ENCODE measurements at places on chromosomes 2 and 18. TPM values are rescaled to one million over a fixed set of nuclear protein-coding genes. Genes with fewer than 3 reads are reported as not detected.
A peak's percentile ranks its signal among the peaks of the same experiment; 100 is the strongest.

Gene EEF1B2
- 340 TPM for total RNA-seq

Gene IFT172
- total RNA-seq = 41.7 TPM

Gene NGEF
- 1.3 TPM for total RNA-seq

DNA sequence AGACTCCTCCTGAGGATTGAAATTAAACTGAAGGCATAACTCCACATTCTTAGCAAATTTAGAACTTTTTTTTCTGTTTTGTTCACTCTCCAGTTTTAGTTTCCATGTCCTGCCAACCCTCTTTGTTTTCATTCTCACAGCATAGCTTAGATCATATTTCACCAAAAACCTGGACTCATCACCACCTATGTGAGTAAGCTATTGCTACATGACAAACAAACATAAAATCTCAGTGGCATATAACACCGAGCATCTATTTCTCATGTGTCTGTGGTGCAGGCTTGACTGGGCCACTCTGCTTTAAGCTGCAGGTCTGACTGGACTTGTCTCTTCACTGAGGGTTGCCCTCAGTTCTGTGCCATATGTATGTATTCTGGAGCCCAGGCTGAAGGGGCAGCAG, 385.2 kb downstream of the ARHGAP15 start:
- no peak for DNase-seq

DNA sequence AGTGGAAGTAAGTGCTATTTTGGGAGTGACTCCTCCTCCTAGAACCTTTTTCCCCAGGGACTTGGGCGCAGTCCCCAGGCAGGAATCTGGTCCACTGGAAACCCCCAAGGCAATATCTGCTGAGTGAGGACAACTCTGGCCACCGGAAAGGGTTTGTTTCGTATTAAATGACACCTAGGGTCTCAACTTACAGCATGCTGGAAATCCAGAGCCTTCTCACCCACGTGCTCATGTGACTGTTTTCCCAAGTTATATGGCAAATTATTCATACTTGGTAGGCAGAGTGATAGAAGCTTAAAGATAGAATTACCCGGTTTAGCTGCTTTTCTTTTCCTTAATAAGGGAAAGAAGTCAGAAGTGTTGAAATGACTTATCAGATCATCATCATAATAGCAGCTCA, 436.9 kb upstream of the SPRED2 start:
- no peak for DNase-seq

DNA sequence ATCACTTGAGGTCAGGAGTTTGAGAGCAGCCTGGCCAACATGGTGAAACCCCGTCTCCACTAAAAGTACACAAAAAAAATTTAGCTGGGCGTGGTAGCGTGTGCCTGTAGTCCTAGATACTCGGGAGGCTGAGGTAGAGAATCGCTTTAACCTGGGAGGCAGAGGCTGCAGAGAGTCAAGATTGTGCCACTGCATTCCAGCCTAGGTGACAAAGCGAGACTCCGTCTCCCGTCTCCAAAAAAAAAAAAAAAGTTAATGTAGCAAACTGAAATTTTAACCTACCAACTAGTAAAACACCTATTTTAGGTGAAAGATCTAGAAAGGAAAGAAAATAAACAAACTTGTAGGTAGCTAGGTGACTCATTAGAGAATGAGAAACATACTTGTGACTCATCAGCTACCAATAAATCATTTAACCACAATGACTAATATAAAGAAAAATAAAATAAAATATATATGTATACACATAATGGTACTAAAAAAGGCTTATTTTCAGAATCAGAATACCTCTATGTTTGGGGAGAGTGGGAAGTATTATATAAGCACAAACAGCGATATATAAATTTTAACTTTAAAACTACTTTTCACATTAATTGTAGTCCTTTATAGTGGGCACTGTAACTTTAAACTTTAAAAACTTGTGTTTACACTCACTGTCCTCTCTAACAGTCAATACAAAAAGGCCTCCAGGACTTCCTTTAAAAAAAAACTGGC, 36.6 kb downstream of the DARS1 start:
- peak; percentile 58 for DNase-seq

DNA sequence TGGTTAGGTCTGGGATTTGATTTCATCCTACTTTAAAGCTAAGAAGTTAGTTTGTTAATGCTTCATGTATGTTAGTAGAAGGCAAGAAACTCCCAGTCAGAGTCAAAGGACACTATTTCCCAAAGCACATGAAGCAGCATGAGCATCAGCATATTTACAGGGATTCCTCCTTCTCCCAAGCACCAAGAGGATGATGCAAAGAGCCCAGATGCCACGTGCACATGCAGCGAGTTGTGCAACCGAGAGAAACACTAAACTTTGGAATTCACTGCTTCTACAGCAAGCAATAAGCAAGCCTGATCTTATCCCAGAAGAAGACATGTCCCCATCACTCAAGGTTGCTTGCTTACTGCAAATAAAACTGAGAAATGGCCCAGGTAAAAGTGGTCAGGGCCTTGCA, 32.5 kb downstream of the CPO start:
- no peak for DNase-seq

DNA sequence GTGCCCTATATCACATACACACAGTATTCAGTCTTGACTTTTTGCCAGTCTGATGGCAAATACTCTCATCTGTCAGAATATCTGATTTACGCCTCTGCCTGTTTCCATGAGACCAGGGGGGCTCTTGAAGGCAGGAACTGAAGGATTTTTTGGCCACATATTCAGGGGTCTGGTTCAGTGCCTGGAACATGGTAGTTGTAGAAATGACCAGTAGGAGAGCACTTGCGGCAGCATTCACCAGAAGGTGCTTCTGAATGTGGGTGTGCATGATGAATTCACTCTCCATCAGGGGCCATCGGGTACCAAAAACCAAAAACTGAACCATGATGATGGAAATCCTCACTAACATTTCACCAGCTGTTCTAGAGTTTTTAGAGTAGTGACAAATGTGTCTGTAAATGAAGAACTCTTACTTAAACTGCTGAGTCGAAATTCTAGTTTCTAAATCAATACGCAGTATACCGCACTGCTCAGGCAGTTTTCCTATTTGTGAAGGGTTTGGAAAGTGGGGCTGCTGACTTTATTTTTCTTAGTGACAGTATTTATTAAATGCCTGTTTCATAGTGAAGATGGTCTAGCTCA, 54.6 kb downstream of the MERTK start:
- DNase-seq = no peak

GRCh38 chr2:196941398-196942078, 15.0 kb upstream of the PGAP1 start:
- DNase-seq = no peak
